Hepatocyte (in vitro differentiated cells): ENCODE measurements at places on chromosomes 7 and 10.

DNA sequence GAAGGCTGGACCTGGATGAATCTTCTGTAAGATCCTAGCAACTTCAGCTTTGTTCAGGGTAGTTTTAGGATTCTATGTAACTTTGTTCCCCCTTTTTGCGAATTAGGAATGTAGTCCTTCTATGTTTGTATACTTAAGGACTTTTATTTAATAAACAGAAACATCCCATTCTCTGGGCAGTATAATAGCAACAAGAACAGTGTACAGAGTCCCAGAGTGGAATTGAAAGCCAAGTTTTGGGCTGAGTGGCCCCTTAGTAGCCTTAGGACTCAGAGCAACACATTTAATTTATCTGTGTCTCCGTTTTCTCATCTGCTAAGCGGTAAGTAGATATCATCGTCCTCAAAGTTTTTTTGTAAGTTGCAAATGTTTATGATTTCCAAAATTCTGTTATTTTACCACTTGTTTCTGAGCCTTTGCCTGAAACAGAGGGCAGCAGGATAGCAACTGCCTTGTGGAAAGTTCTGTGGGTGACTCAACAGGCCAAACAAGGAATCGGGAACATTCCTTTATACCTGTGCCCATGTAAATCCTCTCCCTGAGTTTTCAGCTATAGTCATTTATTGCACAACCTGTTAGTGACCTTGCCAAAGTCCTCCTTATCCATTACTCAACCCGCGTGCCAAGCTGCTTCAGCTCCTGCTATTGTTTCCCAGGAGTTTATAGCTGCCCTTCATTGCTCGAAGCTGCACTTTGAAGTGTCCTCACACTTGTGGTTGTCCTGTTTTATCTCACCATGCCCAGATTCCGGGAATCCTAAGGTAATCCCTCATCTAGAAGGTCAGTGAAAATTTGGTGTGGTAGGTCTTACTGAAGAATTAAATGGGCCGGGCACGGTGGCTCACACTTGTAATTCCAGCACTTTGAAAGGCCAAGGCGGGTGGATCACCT, 199.1 kb upstream of the AHR start:
- DNase-seq, result peak; percentile 74

DNA sequence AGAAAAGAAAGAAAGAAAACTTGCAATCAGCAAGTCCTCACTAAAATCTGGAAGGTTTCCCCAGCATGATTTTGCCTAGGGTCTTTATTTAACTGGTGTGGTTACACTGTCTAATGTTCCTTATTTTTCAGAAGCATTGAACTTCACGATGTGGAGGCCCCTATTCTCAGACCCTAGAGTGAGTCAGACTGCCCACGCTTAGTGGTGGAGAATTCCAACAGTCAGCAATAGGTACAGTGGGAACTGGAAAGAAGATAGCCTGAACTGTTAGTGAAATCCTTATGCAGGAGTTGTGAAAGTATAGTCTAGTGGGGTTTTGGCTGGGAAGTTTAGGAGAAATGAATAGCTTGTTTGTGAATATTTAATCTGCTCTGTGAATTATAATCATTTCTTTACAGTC, 115.0 kb downstream of the FZD1 start:
- no peak for DNase-seq

GRCh38 chr7:81501220-81501619, 268.6 kb downstream of the HGF start:
- peak; percentile 23 for DNase-seq

- DNase-seq, result no peak
Observed at GRCh38 chr7:81725003-81725811, 44.6 kb downstream of the HGF start.

GRCh38 chr10:12321641-12322040, 27.7 kb upstream of the CAMK1D start:
- no peak for DNase-seq

- peak; percentile 52 for DNase-seq
Observed at GRCh38 chr10:44935201-44935965, 24.2 kb upstream of the RASSF4 start.

DNA sequence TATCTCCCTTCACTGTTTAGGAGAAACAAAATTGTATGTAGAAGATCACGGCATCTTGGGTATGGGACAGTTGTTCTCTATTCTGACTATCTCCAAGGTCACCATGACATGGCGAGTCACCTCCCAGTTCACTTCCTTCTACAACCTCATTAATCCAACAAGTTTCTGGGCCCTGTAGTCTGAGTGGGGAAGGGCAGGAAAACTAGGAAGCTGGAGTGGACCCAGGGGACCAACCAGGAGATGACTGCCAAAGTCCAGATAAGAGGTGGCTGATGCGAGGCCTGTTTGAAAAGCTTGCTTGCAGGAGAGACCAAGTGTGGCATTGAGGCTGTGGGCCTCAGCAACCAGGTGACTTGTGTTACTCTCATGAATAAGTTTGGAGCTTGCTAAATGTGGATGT, 584.9 kb downstream of the TNS3 start:
- no peak for DNase-seq

- DNase-seq, result no peak
Observed at GRCh38 chr7:44385434-44386138, 60.2 kb upstream of the CAMK2B start.

- DNase-seq, result peak; percentile 45
Observed at GRCh38 chr7:142153400-142153799, 41.9 kb downstream of the MGAM2 start.

GRCh38 chr10:8617792-8618191, 563.3 kb downstream of the GATA3 start:
- DNase-seq, result no peak

GRCh38 chr10:30420266-30420665, 13.7 kb upstream of the MAP3K8 start:
- DNase-seq, result no peak

GRCh38 chr7:6520163-6520981, 30.9 kb downstream of the GRID2IP start:
- no peak for DNase-seq
